ENCODE measurements at places on chromosomes 3 and 15.

DNA sequence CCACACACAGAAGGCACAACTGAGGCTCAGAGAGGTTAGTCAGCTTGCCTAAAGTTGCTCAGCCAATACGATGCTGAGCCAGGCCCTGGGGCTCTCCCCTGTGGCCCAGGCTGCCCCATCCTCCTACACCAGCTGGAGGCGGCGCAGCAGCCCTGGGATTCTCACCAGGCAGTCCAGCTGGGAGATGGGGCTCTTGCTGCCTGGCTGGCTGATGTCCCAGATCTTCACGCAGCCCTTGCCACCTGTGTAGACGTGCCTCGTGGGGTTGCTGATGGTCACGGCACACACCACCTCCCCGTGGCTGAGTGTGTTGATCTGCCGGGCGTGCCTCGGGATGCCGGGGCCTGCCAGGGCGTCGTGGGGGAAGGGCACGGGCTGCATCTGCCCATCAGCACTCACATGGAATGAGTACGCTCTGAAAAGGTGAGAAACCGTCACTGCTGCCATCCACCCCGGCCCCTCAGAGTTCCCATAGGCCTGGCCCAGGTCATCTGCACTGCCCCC, 42.8 kb downstream of the TLE3 start:
- DNase-seq = no peak

GRCh38 chr3:36790765-36791164, 26.4 kb upstream of the DCLK3 start:
- DNase-seq = no peak

- DNase-seq = no peak
Measured at GRCh38 chr15:61122647-61123375, 106.3 kb downstream of the RORA start.

DNA sequence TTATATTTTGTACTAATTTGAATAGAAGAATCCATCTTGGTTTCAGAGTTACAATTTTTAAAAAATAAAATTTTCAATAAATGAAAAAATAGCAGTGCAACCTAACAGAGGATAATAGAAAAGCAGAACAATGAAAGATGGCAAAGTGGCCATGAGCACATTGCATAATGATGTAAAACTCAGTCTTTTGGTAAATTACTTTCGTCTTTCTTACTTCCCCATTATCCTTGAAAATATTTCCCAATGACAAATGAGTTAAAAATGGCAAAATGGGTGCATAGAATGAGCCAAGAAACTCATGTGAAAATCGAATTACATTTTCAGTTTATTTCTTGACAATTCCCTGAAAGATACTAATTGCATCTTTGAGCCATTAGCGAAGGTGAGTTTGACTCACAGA, 236.4 kb downstream of the CDIN1 start:
- no peak for DNase-seq

DNA sequence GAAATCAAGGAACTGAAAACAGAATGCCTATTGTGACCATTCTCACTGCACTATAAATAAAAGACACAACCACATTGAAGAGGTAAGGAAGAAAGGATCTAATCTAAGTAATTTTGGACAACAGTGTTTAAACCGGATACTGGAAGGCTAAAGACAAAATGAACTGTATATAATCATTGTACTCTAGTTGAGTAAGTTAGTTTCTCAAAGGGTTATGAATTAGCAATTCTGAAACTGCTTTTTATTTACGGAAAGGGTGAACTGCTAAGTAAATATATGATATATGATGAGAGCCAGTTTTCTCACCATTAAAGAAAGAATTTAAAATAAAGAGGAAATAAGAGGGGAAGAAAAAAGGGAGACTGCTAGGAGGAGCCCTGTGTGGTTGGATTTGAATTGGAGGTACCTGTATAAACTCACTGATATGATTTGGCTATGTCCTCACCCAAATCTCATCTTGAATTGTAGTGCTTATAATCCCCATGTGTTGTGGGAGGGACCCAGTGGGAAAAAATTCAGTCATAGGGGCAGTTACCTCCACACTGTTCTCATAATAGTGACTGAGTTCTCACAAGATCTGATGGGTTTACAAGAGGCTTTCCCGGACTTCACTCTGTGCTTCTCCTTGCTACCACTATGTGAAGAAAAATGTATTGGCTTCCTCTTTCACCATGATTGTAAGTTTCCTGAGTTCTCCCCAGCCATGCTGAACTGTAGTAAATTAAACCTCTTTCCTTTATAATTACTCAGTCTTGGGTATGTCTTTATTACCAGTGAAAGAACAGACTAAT, 607.7 kb downstream of the PYDC2 start:
- no peak for DNase-seq

- DNase-seq = no peak
Measured at GRCh38 chr15:77895742-77896141, 181.8 kb downstream of the TBC1D2B start.

- no peak for DNase-seq
Measured at GRCh38 chr15:40999190-40999589, 45.9 kb downstream of the CHAC1 start.

DNA sequence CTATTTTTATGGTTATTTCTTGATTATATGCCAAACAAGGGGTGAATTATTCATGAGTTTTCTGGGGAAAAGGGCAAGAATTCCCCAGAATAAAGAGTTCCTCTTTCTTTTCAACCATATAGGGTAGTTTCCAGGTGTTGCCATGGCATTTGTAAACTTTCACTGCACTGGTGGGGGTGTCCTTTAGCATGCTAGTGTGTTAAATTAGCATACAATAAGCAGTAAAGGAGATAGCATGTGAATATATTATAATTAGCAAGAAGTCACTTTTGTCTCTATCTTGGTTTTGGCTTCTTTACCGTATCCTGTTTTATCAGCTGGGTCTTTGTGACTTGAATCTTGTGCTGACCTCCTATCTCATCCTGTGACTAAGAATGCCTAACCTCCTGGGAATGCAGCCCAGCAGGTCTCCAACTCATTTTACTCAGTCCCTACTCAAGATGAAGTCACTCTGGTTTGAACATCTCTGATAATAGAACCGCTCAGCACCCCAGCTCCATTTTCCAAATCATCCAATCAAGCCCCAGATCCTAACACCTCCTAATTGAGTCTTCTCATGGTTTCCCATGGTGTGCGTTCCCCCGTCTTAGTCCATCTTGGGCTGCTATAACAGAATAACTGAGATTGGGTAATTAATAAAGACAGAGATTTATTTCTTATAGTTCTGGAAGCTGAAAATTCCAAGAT, 3.4 kb upstream of the SELENOT start:
- no peak for DNase-seq

GRCh38 chr3:149095487-149095886, 9.2 kb upstream of the HLTF start:
- DNase-seq = no peak

- DNase-seq = no peak
Measured at GRCh38 chr3:114953800-114954199, 193.3 kb downstream of the ZBTB20 start.

DNA sequence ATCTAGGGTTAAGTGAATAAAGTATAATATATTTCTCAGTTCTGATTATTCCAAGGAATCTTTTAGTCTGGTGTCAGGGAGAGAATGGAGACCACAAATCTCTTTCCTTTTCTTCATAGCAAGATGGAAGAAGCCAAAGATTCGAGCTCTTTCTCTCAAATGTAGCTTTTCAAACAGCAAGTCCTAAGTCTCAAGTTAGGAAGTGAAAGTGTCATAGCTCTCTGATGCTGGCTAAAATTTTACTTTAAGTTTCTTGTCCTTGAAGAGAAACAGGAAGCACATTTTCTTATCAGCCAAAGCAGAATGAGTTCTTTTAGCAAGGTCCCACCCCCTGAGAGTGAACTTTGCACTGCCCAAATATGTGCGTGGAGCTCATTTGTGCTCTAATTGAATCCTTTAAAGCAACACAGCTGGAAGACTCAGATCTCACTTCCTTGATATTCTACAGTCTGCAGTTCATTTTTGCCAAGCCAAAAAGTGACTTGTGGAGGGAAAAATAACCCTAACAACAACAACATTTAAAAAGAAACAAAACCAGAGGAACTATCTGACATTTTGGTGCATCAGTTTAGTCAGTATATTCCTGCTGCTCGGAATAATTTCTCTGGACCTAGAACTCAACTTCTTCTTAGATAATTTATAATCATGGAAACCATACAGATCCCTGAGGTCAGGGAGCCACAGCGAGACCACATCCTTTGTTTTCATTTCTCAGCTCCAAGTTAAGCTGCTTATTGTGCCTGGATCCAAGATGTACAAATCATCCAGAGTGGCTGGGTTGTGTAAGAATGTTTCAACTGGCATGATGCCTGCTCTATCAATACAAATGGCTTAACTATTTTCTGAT, 238.7 kb upstream of the P2RY1 start:
- no peak for DNase-seq

DNA sequence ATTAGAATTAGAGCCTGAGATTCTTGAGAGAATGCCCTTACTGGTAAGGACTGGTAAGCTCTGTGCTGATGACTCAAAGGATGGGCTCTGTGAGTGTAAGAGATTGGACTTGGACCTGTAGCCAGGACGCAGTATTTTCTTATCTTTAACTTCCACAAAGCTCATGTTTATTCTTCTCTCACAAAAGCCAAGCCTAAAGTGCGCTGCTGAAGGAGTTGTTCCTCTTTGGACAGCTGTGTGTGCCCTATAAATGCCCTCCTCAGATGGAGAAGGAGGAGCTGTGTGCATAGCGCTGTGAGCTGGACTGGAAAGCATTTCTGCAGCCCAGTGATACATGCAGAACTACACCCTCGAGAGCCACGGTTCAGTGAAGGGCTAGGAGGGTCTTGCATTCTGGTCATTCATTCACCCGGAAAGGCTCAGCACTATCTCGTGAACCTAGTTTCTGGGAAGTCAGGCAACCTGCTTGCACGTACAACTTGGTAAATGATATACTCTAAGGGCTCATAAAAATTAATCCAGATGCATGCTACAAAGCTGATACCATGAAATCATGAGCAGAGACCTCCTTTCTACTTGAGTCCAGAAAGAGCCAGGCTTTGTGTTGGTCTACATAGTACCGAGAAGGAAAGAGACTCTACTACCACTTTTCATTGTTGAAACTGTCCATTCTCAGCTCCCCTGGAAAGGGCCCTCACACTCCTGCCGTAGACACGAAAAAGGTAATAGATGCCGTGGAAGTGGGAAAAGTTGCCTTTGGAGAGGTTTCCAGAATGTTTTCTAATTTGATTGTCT, 103.0 kb upstream of the TBL1XR1 start:
- no peak for DNase-seq

DNA sequence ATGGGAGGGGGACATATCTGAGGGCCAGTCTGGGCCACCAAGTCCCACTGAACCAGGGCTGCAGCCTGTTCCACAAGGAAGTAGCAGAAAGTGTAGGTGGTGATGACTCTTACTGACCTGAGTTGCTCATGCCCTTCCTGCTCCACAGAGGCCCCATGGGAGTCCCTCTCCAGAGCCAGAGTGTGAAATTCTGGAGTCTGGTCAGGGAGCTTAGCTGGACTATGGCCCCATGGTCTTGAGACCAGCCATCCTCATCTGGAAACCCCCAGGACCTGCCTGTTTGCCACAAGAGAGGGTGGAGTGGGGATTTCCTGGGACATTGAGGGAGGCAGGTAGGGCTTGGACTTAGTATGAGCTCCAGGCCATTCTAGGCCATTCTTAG, 3.0 kb downstream of the SPINT1 start:
- DNase-seq = no peak

- DNase-seq = no peak
Measured at GRCh38 chr3:197027151-197027895, 2.3 kb downstream of the MELTF start.

GRCh38 chr3:141578202-141578973, 91.6 kb downstream of the RASA2 start:
- no peak for DNase-seq

- no peak for DNase-seq
Measured at GRCh38 chr3:73516631-73517030, 108.1 kb downstream of the PDZRN3 start.

DNA sequence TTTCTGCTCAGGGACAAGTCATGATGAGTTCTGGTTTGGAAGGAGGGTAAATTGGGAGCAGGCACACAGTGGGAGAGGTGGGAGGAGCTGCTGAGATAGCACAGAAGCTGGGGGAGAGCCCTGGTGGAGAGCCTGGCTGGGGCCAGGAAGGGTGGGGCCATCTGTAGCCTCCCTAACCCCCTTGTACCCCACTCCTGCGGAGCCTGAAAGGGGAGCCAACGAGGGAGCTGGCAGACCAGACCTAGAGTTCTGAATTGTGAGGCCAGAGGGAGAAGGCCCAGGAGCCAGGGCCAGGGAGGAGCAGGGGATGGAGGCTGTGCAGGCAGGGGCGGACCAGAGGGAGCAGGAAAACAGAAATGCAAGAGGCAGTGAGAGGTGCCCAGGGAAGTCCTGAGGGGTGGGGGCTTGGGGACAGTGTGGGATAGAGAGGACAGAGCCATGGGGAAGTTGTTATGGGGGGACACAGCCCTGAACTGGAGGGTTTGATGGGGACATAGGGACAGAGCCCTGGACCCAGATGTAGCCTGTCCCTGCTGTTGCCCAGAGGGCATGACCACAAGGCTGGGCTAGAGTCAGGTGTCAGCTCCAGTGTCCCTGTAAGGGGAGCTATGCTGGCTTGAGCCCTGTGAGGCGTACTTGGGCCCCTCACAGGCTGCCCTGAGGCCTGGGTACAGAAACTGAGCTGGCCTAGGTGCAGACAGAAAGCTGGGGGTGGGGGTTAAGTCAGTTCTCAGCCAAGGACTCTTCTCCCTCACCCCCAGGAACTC, 1.2 kb downstream of the TMIE start:
- DNase-seq = no peak

GRCh38 chr3:105315144-105315543, 51.6 kb upstream of the ALCAM start:
- DNase-seq = no peak

- DNase-seq = no peak
Measured at GRCh38 chr15:78925956-78926743, 18.7 kb downstream of the CTSH start.

Data from neuronal stem cell (in vitro differentiated cells).